ENCODE measurements at places on chromosomes 11 and 22.

DNA sequence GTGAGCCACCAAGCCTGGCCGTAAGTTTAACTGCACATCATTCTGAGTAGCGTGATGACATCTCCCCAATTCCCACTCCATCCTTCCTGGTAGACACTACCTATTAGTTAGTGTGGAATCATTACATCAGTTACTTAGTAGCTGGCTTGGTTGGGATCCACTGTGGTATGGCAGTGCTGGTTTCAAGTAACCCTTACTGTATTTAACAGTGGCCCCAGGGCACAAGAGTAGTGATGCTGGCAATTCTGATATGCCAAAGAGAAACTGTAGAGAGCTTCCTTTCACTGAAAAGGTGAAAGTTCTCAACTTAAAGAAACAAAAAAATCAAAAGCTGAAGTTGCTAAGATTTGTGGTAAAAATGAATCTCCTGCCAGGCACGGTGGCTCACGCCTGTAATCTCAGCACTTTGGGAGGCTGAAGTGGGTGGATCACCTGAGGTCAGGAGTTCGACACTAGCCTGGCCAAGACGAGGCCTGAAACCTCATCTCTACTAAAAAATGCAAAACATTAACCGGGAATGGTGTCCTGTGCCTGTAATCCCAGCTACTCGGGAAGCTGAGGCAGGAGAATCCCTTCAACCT lies 27.2 kb downstream of the RHOD start:
- no peak for DNase-seq

DNA sequence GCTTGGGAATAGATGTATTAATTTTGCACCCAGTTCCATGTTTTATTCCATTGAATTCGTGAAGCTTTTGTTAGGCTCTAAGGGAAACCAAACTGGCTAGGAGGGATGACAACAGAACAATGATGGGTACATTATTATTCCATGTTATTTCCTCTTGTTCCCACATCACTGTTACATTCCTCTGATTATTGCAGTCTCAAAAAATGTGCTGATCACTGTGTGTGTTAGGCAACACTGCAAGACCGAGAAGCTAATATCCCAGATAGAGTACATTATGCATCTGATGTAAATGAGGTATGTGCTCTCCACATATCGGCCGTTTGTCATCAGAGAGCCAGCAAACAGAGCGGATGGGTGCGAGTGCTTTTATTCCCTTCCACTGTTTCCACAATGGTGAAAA lies 327.9 kb downstream of the SOX6 start:
- no peak for DNase-seq

DNA sequence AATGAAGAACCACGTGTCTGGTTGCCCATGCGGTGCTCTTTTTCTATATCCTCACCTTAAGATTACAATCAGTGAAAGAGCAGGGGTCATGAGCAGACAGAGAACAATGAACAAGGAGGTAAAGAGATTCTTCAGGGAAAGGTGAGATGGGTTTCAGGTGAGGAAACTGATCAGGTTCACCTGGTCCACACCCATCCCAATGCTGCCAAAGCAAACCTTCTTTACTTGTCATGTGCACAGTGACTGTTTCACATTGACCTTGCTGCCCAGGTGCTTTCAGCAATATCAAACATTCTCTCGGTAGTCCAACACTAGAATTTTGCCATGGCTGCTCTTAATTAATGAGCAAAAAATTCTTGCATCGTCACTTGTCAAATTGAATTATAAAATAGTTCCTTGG lies 24.5 kb upstream of the OR9Q2 start:
- no peak for DNase-seq

DNA sequence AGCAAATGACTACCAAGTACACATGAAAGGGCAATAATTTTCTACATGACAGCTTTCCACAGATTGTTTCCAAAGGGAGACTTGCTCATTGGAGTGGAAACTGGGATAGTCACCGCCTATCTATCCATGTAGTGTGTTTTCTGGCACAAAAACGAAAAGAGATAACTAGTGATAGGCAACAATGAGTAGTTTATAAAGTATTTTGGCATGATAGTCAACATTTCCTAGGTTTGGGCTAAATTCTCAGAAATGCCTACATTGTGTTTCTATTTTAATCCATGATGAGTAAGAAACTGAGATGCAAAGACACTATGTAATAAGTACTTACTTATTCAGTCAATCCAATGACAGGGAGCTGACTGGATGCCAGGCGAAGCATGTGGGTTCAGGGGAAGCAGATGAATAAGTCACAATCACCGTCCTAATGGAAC lies 1129.1 kb downstream of the DLG2 start:
- no peak for DNase-seq

- no peak for DNase-seq
Observed at GRCh38 chr11:36454941-36455631, 55.0 kb downstream of the TRAF6 start.

- peak; percentile 83 for DNase-seq
Observed at GRCh38 chr11:765025-765801, 12.1 kb downstream of the GATD1 start.

DNA sequence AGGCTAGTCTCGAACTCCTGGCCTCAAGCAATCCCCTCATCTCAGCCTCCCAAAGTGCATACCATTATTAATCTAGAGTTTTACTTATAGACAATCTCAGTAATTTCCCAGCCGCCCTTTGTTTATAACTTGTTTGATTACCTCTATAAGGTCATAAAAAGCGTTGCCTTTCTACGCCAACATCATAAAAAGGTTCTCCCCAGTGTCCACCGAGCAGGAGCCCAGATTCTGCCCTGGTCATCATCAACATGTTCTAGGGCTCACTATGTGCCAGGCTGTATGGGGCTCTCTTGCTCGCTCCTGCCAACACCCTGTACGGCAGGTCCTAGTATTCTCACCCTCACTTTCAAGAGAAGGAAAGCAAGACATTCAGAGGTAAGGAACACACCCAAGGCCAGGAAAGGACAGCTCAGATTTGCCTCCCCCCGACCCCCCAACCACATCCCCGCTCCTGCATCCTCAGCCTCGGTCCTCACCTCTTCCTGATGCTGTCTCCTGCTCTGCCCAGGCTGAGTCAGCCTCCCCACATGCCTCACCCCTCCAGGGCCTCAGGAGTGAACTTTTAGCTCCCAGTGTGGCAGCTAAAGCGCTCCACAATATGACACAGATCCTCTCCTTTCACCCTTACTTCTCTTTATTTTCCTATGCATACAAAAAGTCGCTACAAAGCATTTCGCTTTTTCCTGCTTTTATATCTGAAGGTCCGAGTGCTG lies 14.3 kb downstream of the ARFGAP3 start:
- no peak for DNase-seq

- DNase-seq = no peak
Observed at GRCh38 chr11:5065027-5065426, 4.3 kb upstream of the OR52E1 start.

GRCh38 chr11:133677387-133677786 lies 145.1 kb upstream of the OPCML start:
- DNase-seq = no peak

- no peak for DNase-seq
Observed at GRCh38 chr11:1880746-1881441, 10.8 kb downstream of the PRR33 start.

- DNase-seq = no peak
Observed at GRCh38 chr11:85619499-85619898, 7.6 kb downstream of the DLG2 start.

- DNase-seq = no peak
Observed at GRCh38 chr11:122741613-122742300, 86.2 kb downstream of the UBASH3B start.

DNA sequence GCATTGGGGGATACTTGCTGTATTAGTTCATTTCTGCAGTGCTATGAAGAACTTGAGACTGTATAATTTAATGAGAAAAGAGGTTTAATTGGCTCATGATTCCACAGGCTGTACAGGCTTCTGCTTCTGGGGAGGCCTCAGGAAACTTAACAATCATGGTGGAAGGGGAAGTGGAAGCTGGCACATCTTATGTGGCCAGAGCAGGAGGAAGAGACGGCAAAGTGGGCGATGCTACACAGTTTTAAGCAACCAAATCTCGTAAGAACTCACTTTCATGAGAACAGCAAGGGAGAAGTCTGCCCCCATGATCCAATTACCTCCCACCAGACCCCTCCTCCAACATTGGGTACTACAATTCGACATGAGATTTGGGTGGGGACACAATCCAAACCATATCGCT lies 55.1 kb downstream of the TMPRSS5 start:
- DNase-seq = no peak

GRCh38 chr11:77959434-77959833 lies 35.0 kb downstream of the INTS4 start:
- DNase-seq = no peak

DNA sequence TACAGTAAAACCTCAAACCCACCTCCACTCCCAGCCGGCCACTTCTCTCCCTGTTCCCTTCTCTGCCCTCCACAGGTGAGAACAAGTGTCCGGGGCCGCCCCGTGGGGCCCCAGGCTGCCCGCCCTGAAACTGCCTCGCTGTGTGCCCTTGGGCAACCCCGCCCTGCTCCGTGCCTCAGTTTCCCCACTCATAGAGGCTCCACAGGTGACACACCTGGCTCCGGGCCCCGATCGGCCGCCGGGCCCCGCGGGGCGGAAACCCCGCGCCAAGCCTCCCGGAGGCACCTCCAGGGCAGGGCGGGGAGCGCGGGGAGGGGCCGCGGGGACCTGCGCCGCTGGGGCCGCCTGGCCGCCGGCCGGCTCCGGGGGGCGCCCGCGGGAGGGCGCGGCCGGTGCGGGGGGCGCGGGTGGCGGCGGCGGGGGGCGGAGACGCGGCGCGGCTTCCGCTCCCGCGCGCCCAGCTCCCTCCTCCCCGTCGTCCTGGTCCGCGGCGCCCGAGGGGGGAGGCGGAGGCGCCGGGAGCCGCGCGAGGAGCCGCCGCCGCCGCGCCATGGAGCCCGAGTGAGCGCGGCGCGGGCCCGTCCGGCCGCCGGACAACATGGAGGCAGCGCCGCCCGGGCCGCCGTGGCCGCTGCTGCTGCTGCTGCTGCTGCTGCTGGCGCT lies at the start of gene LRP5:
Gene LRP5 (plus strand): TSS at position 475 of the 663 bp plus-strand sequence. CDS start 124 bp downstream, at position 599.
- DNase-seq = no peak

- DNase-seq = no peak
Observed at GRCh38 chr22:27130906-27131305, 473.5 kb downstream of the MIAT start.

DNA sequence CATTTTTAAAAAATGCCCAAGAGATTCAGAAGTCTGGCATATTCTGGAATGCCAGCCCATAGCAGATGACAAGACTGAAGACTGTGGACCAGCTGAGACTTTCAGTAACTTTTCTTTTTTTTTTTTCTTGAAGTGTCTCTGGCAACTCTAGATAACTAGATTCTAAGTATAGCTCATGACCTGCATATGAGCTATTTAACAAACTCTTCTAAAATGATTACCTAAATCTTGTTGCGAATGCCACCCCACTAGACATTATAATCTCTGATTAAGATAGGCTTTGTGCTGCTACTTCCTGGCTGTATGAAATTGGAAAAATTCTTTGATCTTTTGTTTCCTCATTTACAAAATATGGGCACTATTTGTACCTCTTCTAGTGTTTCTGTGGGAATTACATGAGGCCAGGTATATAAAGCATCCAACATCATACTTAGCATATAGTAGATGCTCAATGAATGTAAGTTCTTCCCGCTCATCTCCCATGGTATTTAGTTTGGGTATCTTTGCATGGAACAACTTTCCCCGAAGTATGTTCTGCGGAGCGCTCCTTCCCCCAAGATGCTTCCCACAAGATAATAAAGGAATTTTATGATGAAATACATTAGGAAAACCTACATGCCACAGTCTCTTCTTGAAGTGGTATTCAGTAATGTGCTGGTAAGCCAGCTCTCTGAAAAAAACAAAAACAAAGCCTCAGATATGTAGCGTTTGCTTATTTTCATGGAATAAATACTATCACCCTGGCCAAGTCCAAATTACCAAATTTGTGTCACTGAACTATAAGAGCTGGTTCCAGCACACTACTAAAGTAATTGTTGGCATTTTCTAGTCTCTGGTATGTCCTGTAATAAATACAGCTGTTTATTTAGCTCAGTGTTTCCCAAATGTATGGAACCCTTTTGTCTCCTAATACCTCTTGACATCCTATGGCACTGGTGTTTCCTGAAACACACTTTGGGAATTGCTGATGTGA lies 86.8 kb upstream of the TIMP3 start:
- no peak for DNase-seq

DNA sequence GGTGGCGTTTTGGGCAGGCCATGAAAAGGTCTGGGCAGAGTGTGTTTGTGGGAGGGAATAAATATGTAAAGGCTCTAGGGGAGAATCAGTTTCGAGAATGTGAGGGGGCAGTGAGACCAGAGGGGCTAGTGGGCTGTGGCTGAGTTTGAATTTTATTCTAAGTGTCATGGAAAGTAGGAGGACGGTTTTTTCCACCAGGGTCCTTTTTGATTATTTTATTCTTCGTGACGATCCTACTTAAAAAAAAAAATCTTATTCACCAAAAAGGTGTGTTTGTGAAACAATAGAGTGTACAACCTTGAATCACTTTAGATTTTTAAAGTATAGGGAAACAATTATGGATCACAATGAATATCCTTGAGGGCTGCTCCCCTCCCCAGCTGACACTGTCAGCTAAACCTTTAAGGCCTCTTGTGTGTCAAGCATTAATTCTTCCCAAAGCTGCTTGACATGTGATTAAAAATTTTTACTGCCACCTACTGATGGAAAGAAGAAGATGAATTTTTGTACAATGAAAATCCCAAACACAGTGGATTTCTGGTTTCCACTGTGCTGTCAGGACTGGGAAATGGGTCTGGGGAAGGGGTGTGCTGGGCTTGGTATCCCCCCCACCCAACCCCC lies 107.5 kb upstream of the OR4B1 start:
- no peak for DNase-seq

- peak; percentile 10 for DNase-seq
Observed at GRCh38 chr11:19561011-19561410, 151.6 kb upstream of the NAV2 start.

DNA sequence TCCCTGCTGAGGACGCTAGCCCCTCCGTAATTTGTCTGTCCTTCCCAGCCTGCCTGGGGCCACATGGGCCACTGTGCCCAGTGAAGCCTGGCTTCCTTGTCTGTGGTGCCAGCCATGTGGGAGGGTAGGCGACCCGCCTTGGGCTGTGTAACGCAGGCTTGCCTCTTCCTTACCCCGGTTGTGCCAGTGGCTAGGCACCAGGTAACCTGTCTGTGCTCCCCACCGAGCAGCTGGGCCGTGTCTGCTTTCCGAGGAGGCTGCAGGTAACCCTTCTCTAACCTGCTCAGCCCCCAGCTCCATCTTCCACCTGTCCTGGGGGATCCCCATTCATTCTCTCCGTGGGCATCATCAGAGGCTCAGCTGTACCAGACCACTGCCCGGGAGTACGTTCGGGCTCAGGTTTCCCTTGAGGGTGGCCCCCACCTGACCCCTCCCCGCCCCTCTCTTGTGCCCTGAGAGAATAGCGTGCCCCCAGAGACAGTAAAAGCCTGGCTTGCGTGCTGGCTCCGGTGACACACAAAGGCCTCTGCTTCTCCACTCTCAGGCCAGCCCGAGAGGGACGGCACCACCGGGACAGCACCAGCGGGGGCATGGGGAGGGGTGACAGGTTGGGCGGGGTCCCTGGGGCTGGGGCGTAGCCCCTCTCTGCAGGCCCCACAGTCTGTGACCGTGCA lies 79.1 kb downstream of the CDKN1C start:
- DNase-seq = peak; percentile 37

GRCh38 chr22:32591620-32592019 lies 117.0 kb downstream of the FBXO7 start:
- no peak for DNase-seq

Measured in islet precursor cell (in vitro differentiated cells).